Stimulated activated CD4-positive, alpha-beta T cell treated with anti-CD3 and anti-CD28 coated beads, Interleukin-4, amount 100 ng/mL, for 4 hours (primary cell): ENCODE measurements at places on chromosomes 5 and 9.

- no peak for DNase-seq
Measured at GRCh38 chr5:32319392-32319791, 6.7 kb upstream of the MTMR12 start.

GRCh38 chr9:137422604-137423513, at the start of the genes EXD3 and NOXA1:
EXD3 (minus strand) TSS chr9:137423162; CDS start chr9:137395357, 27,805 bp downstream.
NOXA1 (plus strand) TSS chr9:137423393; CDS start chr9:137423530, 137 bp downstream.
- peak; percentile 98 for DNase-seq

DNA sequence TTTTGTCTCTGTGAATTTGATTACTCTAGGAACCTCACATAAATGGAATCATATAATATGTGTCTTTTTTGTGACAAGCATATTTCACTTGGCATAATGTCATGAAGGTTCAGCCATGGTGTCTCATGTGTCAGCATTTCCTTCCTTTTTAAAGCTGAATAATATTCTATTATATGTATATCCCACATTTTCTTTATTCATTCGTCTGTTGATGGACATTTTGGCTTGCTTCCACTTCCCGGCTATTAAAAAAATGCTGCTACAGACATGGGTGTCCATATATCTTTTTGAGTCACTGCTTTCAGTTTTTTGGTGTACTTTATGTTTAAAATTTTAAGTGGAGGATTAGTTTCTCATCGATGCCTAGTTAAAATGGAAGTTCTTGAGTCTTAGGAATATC, 59.8 kb upstream of the C5orf63 start:
- no peak for DNase-seq

DNA sequence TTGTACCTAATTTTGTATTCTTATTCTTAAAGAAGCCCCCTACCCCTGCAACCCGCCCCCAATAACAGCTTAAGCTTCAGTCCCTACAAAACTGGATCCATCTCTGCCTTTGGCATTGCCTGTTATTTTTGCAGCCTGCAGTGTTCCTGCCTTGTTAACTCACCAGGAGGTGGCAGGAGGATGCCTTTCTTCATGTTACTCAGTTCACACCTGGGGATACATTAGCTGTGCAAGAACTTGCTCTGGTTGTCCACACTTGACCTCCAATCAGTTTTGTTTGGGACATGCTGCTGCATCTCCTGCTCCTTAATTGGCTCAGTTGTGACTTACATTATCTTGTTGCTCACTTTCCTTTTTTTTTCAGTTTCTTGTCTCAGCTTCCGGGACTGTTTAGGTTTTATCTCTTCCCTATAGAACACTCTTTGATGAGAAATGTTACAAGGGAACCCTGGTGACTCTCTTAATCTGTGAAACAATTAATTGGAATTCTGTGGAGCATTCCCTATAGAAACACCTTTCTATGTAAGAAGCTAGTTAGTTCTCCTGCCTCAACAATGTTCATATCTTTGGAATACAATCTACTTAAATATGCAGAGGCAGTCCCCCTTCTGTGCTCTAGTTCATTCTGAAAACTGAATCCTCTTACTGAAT, 467.7 kb upstream of the ACO1 start:
- DNase-seq, result no peak

- DNase-seq, result no peak
Measured at GRCh38 chr9:34230556-34230955, 51.7 kb downstream of the UBAP1 start.

GRCh38 chr9:127139071-127139731, 16.8 kb upstream of the ANGPTL2 start:
- DNase-seq, result no peak

- DNase-seq, result no peak
Measured at GRCh38 chr5:119353686-119354366, 2.0 kb upstream of the TNFAIP8 start.

DNA sequence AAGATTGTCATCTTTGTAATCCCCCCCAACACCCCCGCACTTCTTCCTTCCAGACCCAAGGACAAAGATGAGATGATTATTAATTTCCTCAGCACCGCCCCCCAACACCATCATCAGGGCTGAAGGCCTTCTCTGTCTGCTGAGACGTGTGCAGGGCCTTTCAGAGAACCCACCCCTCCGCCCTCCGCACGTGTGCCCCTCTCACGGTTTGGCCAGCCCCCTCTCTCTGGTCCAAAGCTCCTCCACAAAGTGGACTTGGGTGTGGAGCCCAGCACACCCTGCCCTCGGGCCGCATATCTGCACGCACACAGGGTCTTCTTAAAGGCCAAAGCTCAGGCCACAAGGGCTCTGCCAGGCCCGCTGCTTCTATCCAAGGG, 32.0 kb downstream of the PAX5 start:
- DNase-seq, result no peak

- DNase-seq, result no peak
Measured at GRCh38 chr9:20551835-20552234, 70.5 kb downstream of the MLLT3 start.

DNA sequence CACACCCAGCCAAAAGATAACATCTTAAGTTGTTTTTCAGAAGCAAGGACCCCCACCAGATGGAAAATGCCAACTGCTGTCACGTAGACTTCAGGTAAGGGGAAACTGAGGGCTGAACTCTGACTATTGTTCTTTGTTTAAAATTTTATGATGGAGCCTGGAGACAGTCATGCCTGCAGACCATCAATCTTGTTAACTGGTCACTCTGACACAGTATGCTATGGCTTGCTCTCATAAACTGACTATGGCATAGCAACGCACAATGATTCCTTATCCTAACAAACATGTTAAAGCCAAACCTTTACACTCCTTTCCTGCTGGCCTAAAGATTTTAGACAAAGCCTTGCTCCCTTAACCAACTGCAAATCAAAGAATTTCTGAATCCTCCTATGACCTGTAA, 43.6 kb upstream of the GOLM1 start:
- no peak for DNase-seq

GRCh38 chr9:128470560-128470959, 14.8 kb downstream of the ODF2 start:
- no peak for DNase-seq

DNA sequence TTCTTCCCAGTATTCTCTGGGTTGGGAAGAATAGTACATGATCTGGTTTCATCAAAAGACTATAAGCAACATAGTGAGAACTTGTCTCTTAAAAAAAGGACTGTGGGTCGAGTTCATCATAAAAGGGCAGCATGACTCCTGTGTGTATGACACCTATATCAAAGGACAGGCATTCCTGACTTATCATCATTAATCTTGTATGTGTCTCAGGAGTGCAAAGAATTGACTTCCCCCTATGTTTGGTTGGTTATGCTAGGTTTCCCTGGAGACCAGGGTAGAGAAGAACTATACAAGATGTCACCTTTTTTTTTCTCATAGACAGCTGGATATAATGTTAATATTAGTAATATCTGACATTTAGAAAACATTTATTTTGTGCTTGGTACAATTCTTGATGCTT, 173.1 kb upstream of the ANKRD55 start:
- no peak for DNase-seq

GRCh38 chr9:21144603-21145002, 3.0 kb upstream of the IFNW1 start:
- DNase-seq, result no peak

DNA sequence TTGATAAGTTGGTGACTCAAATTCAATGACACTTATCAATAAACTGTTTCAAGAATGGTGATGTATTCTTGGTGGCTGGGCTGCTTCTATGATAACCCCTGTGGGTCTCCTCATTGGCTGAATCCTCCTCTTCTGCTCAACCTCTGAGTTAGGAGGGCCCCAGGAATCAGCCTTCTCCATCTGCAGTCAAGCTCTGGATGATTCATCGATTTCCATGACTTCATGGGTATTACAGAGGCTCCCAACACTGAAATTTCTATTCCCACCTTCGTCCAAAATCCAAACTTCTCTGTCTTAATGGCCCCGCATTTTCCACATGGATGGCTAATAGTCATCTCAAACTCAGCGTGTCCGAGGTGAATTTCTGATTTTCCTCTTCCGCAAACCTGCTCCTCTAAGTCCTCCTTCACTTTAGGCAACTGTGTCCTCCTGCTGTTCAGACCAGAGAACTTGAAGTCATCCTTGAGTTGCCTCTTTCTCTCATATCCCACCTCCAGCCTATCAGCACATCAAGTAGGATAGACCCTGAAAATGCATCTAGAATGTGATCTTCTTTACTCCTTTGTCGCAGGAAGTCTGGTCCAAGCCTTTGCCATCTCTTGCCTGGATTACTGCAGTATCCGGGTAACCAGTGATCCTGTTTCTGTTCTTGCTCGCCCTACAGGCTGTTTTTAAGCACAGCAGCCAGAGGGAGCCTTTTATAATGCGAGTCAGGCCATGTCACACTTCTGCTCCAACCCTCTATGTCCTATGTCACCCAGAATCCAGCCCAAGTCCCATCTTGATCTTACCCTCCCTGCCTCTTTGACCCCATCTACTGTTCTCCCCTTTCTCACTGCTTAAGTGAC, 41.4 kb upstream of the IL7R start:
- DNase-seq, result no peak

DNA sequence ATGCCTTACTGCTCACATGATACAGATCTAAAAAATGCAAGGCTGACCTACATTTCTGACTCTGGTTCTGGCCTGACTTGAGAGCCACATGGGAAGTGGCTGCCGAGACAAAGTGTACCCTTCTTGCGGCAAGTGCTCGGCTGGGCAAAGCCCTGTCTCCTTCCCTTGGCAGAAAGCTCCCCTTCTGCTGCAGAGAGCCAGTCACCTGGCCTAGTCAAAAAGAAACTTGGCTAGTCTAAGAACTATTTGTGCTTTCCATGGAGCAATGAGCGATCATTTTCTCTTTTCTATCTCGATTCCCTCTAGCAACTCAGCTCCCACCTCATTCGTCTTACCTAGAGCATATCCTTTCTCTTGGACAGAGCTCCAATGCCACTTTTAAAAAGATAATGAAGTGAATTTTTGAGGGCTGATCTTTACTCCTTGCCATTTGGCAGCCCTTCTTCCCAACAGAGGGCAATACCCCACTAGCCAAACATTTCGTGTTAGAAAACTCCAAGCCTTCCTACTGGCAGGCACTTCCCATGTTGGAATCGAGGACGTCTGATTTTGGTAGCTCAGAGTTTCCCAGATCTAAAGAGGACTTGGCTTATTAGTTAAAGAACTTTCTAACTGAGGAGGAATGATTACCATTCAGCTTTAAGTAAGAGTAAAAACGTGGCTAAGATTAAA, 108.1 kb upstream of the PRRC1 start:
- DNase-seq, result no peak

DNA sequence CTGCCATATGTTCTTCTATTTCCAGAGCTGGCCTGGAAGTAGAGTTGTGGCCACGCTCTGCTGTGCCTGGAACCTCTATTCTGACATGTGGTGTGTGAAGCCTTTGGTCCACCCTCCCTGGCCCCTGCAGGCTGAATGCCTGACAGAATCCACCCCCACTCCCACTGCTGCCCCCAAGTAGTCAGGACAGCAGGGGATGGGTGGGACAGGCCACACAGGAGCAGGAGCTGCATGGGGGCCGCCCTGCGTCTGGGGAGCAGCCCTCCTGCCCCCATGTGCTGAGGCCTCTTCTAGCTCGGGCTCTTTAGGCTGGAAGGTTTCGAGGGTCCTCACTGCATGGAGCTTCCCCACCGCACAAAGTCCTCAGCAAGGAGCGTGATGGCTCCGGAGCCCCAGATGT, 32.6 kb upstream of the IRX4 start:
- no peak for DNase-seq

- DNase-seq, result no peak
Measured at GRCh38 chr5:121296356-121296755, 555.3 kb upstream of the FTMT start.

- peak; percentile 26 for DNase-seq
Measured at GRCh38 chr5:173925449-173926071, 37.4 kb downstream of the CPEB4 start.

GRCh38 chr9:90964101-90965020, 162.7 kb downstream of the SYK start:
- DNase-seq, result no peak

GRCh38 chr5:159412284-159413046, 82.2 kb upstream of the IL12B start:
- peak; percentile 50 for DNase-seq

DNA sequence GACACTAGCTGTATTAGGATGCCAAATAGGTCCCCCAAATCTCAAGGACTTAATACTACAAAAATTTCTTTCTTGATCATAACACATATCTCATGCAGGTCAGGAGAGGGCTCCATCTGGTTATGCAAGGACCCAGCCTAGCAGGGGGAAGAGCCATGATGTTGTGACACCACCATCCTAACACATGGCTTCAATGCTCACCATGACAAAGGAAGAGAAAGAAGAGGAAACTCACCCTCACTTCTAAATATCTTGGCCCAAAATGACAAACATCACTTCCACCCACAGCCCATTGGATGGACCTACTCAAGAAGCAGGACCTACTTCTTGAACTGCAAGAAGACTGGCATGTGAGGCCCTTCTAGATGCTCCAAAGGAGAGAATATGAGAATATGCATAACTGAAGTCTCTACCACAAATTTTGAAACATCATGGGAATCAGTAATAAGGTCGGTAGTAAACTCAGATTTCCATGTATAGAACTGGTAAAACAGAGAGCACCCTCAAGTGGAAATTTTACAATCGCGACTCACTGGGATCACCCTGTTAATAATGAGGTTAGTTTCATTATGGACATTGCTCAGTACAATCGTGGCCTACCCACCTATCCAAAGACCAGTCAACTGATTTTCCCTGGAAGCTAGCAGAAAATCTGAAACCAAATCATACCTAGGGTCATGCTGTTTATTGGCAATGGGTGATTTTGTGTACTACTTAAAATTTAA, 308.2 kb downstream of the ACTL7B start:
- DNase-seq, result no peak

DNA sequence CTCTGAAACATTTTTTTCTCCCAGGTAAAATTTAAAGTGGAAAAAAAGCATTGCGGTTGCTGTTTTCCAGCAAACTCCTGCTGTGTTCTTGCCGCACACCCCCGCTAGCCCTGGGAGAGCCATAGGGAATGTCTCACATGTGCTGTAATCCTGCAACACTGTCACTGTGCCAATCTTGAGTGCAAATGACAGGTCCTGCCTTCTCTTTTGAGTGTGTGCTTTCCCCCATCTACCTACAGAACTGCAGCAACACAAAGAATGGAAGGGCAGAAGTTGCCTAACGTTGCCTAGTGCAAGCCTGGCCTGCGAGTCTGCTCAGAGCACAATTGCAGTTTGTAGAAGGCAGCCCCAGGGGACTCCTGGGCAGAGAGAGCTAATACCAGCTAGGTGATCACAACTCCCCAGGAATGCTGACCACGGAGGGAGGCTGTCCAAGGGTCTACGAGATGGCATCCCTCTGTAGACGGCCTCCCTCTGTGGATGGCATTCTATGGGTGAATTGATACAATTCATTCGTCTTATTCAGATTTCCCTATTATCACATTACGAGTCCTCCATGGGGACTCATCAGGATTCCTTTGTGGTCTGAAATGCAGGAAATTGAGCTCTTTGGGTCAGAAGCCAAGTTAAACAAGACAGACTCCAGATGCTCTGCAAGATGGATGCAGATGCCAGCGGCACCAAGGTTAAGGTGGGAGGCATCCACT, 172.6 kb upstream of the S1PR3 start:
- DNase-seq, result no peak

- peak; percentile 57 for DNase-seq
Measured at GRCh38 chr9:87812375-87813118, 70.1 kb upstream of the SPATA31E1 start.

DNA sequence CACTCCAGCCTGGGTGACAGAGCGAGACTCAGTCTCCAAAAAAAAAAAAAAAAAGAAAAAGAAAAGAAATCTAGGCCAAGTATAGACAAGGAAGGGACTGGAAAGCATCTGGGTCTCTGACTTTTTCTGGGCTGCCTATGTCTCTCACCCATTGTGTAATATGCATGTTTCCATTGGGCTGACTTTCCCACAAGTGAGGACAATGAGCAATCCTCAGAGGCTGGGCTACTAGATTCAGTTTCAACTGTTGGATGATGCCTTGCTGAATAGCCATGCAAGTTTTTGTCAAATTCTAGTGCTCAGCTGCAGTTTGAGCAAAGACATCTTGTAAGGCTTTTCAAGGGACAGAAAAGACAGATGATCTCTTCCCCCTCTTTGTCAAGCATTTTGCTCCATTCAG, 82.1 kb downstream of the PHAX start:
- no peak for DNase-seq
